H7 (cell line): ENCODE measurements at places on chromosomes 12 and 14. TPM values are rescaled to one million over a fixed set of nuclear protein-coding genes. Genes with fewer than 3 reads are reported as not detected.
A peak's percentile ranks its signal among the peaks of the same experiment; 100 is the strongest.

GRIP1 gene
- total RNA-seq = 73.8 and 131 TPM in 2 replicates

DNA sequence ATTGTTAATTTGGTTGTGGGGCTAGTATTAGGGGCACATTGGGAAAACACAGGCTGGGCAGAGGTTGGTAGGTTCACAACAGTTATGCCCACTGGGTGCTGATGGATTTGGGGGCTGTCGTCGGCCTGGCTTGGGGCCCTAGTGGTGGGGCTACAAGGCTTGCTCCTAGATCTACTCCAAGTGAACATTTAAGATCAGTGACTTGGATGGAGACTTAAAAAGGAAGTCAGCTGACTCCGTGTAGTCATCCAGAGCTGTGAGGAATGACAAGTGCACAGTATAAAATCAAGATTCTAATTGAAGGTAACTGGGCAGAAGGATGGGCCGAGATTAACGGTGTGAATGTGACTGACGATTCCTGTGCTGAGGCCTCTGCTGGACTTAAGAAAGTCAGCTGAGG lies 12.8 kb upstream of the NR4A1 start:
- no peak for DNase-seq

GRCh38 chr14:54979039-54979438 lies 47.9 kb downstream of the WDHD1 start:
- DNase-seq = no peak

GRCh38 chr14:99875421-99875820 lies 82.2 kb downstream of the EML1 start:
- no peak for DNase-seq

GRCh38 chr12:118981285-118982211 lies at the start of gene SRRM4:
Gene SRRM4, plus strand, starts transcription at chr12:118981541. Its CDS starts 342 bp downstream, at chr12:118981883.
- DNase-seq = peak; percentile 95

GRCh38 chr12:27332407-27332713 lies 276 bp upstream of the BMAL2 start:
- DNase-seq = no peak
